ENCODE measurements at places on chromosomes 5 and 9.

DNA sequence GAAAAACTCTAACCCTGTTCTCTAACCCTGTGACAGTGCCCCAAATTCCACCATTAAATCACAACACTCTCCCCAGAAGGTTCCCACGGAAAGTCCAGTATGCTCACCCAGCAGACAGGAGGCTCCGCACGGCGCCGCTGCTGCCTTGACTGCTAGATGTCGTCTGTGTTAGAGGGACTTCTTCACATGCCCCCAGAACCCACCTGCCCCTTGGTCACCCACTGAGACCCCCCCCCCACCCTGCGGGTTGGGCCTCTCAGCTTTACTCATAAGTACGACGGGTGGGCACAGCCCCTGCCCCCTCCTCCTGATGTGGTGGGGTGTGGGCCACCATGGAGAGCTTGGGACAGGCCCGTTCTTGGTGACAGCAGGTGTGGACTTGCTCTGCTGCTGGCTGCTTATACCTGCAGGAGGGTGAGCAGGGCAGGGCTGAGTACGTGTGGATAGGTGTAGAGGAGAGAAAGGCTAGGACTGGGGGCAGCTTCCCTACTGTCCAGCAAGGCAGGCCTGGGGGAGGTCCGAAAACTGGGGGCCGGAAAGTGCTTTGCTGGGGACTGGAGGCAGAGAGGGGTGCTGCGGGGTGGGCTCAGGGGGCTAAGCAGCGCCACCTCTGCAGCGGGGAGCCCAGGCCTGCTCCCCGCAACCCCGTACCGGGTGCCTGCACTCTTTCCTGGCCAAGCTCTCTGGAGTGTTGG is 57.5 kb upstream of the OLFM1 start:
- DNase-seq, result no peak

DNA sequence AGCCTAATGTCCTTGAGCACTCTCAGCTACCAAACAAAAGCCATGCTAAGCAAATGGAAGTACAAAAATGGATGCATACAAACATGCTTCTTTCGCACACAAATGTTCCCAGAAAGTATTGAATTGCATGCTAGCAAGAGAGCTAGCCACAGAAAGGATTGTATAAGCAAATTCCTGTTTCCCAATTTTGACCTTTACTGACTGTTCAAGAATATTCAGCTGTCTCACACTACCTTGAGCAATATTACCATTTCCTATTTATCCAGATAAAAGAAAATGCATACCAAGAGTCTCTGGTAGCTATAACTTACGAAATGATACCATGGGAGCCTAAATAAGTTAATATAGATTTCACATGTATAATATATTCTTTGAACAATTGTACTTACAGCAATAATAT is 264.6 kb downstream of the TMEM167A start:
- DNase-seq, result no peak

DNA sequence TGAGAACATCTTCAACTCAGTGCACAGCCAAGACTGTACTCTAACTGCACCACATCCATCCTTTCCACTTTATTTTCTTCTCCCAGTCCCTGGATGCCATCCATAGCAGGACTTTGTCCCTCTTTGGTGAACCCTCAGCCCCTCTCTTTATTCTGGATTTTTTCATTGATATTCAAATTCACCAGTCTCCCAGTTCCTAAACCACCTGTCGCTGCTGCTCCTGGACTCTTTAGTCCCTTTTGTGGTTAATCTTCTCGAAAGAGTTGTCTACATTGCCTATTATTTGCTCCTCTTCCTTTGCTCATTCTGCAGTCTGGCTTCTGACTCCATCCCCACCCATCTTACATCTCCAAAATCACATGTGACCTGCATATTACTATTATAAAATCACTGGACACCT is 59.4 kb upstream of the ZSWIM6 start:
- DNase-seq, result no peak

- no peak for DNase-seq
These were observed 64.9 kb downstream of the GNAQ start for GRCh38 chr9:77966718-77967117.

GRCh38 chr5:72628771-72629371 is 121.7 kb upstream of the ZNF366 start:
- no peak for DNase-seq

DNA sequence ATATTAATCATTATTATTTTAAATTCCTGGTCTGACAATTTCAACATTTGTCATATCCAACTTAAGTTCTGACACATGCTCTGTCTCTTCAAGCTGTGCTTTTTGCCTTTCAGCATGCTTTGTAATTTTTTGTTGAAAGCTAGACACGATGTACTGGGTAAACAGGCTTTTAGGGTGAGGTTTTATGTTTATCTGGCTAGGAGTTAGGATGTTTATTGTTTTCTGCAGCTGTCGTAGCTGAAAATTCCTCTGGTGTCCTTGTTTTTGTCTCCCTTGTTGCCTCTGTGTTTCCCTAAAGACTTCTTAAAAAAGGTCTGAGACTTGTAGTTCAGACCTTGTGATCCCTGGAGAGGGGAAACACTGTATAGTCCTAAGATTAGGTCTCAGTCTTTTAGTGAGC is 20.6 kb downstream of the TUT7 start:
- no peak for DNase-seq

GRCh38 chr5:170761048-170761707 is 22.3 kb upstream of the GABRP start:
- no peak for DNase-seq

- DNase-seq, result no peak
These were observed 540.1 kb downstream of the EBF1 start for GRCh38 chr5:158559643-158560042.

DNA sequence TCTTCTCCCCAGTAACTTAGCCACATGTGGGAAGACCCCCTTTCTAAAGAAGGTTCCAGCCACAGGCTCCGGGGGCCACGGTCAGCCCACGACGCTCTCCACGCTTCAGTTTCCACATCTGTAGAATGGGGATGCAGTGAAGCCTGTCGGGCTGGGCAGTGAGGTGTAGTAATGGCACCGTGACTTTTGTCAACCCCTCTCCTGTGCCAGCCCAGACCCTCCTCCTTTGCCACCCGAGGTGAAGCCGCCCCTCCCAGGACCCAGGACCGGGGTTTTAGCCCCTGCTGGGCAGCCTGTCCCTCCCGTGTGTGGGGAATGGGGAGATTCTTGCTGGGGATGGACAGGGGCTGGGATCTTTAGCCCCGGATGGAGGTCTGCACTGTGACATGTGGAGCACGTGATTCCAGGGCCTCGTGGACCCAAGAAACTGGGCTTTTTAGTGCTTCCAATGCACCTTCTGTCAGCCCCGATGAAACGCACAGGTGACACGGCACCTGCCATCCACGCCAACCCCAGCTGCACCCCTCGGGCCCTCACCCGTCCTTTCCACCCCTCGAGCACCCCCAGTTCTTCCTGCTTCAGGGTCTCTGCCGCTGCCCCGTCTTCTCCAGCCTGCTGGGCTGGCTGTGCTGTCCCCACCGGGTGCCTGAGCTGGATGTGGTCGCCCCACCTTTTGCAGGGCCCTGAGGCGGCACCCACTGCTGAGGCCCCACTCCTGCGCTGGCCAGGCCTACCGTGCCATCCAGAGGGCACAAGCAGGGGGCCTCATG is 13.4 kb upstream of the RNU6ATAC start:
- DNase-seq, result no peak

DNA sequence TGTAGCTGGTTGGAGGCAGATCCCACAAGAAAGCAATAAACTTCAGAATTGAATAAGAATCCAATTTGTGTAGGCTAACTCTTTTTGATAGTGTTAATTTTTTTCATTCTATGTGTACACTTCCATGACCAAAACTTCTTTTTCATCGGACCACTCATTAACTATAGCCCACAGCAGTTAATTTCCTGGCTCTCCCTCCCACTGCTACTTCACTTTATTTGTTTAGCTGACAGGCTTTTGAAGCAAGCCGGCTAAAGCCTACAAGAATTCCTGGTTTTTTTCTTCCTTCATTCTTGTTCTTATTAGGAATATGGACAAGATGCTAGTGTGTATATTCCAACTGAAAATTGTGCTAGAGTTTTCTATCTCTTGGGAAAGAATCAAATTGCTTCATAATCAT is 329.2 kb upstream of the CCNH start:
- DNase-seq, result no peak

- DNase-seq, result no peak
These were observed 220.6 kb downstream of the CTNND2 start for GRCh38 chr5:11683666-11684065.

DNA sequence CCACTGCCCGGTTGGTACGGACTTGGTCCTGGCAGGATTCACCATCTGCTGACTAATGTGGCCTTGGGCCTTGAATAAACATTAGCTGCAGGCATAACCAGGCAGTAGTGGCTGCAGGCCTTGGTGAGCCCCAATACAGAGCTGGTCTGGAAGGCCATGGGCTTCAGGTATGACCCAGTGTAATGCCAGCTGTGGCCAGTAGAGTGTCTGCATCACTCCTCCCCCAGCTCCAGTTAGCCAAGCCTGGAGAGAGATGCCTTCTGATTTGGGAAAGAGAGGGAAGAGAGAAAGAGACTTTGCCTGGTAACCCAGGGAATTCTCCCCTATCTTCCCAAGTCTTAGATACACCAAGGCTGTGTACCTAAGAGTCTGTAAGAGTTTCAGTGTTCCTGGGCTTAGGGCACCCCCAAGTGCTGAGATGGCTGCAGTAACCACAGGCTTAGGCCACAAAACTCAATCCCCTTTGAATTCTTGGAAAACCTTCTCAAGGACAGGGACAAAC is 5.6 kb upstream of the C5 start:
- peak; percentile 25 for DNase-seq

DNA sequence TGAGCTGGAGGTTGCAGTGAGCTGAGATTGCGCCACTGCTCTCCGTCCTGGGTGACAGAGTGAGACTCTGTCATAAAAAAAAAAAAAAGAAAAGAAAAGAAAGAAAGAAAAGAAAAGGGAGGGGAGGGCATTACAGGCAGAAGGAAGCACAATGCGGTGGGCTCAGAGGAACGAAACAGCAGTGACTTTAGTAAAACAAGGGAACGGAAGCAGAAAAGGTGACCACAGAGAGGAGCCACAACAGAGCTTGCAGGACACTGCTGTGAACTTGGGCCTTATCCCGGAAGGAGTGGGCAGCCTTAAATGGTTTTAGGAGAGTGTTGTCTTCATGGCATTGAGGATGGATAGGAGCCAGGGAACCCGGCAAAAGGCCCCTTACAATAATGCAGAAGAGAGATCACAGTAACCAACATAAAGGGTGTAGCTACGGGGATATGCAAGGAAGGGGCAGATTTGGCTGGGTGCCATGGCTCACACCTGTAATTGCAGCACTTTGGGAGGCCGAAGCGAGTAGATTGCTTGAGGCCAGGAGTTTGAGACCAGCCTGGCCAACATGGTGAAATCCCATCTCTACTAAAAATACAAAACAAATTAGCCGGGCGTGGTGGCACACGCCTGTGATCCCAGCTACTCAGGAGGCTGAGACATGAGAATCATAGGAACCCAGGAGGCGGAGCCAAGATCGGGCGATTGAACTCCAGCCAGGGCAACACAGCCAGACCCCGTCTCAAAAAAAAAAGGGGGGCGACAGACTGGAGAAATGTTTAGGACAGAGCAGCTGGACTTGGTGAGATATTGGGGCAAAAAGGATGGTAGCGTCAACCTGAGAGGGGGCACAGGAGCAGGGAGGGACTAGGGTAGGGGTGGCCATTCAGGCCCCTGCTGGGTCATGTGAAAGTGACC is 83.9 kb upstream of the ZBTB43 start:
- DNase-seq, result no peak

GRCh38 chr5:156103155-156103885 is 223.6 kb upstream of the SGCD start:
- no peak for DNase-seq

DNA sequence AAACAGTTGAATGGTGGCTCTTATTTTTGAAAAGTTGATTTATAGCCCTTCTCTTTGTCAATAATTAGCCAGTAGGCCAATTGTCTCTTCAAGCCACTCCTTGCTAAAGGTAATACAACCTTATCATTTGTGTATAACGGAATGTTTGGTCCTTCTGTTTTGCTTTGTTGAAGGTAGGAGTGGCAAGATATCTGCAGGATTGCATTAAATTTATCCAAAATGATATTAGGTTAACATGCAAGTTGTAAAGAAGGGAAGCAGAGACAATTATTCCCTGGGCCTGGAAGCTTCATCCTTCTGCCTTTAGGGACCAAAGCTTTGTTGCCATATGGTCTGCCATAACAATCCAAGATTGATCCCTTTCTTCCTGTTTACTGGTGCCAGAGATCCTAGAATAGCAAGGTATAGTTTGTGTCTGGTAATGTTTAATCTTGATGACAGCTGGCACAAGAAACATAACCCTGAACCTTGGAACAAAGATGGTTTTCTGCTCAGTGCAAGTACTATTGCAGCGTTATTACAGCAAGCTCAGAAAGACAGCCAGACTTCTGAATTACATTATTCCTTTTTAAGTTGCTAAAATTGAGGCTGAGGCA is 15.5 kb upstream of the FSD1L start:
- DNase-seq, result no peak

GRCh38 chr5:113204525-113205161 is 228.0 kb downstream of the DCP2 start:
- peak; percentile 49 for DNase-seq

DNA sequence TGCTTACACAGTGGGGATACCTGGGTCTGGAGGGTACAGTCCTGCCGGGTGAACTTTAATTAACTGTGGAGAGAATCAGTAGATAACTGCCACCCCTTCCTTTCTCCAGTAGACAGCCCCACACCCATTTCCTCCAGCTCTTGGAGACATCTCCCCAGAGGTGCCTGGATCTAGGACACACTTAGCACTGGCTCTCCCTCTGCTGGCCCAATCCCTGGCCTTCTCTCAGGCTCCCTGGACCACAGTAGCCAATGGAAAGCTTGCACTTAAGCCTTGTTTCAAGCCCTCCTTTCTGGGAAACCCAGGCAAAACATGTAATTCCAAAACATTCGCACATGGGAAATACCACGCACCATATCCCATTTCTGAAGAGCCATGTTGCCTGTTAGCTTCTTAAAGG is 169.2 kb upstream of the GAS1 start:
- no peak for DNase-seq

DNA sequence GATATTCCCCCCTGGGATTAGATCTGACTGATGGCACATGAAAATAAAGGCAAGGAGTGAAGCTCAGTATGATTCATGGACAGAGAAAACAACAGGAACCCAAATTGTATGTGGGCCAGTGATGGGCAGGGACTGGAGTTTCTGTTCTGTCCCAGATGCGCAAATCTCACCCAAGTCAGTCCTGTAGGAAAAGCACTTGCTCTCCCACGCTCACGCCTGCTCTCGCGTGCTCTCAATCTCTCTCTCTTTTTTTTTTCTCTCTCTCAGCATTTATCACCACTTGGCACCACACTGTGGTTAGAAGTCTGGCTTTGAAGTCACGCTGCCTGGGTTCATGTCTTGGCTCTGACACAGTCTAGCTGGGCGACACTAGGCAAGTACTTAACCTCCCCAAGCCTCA is 106.5 kb upstream of the LRRTM2 start:
- DNase-seq, result peak; percentile 20

DNA sequence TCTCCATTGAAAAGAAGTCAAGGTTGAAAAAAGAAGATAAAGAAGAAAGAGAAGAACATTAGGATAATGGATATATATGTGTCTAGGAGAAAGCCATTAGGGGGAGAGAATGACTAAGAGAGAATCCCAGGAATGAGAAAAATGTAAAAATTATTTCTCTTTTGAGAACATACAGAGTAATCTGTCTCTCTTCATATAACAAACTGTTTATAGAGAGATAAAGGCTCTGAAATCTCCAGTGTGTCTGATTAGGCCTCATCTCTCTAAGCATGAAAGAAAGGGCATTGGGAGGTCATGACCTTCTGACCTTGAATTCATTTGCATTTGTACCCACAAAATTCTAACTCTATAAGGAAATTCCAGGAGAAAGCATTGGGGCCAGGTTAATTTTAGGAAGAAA is 3.5 kb upstream of the MPDZ start:
- peak; percentile 63 for DNase-seq

- DNase-seq, result no peak
These were observed 485.7 kb upstream of the TUSC1 start for GRCh38 chr9:26163931-26164330.

- DNase-seq, result no peak
These were observed 40.9 kb downstream of the CPEB4 start for GRCh38 chr5:173928871-173929574.
